CMK (cell line): ENCODE measurements at places on chromosomes 1 and 21.

GRCh38 chr1:15344800-15345704, 64.6 kb upstream of the EFHD2 start:
- DNase-seq = no peak

DNA sequence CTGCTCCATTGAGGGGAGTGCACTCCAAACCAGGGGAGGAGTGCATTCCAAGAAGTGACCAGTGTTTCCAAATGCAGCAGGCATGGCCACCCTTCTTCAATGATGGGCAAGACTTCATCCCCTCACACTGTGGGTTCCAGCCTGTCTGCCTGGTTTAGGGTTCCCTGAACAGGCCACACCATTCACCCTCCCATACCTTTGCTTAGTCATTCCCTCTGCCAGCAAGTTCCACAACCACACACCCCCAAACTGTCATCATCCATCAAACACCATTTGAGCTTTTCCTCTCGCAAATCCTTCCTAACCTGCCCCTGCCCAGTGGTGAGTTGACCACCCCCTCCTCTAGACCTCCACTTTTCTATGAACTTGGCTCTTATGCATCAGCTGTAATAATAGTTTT, 116.0 kb downstream of the PLPP3 start:
- DNase-seq = no peak

DNA sequence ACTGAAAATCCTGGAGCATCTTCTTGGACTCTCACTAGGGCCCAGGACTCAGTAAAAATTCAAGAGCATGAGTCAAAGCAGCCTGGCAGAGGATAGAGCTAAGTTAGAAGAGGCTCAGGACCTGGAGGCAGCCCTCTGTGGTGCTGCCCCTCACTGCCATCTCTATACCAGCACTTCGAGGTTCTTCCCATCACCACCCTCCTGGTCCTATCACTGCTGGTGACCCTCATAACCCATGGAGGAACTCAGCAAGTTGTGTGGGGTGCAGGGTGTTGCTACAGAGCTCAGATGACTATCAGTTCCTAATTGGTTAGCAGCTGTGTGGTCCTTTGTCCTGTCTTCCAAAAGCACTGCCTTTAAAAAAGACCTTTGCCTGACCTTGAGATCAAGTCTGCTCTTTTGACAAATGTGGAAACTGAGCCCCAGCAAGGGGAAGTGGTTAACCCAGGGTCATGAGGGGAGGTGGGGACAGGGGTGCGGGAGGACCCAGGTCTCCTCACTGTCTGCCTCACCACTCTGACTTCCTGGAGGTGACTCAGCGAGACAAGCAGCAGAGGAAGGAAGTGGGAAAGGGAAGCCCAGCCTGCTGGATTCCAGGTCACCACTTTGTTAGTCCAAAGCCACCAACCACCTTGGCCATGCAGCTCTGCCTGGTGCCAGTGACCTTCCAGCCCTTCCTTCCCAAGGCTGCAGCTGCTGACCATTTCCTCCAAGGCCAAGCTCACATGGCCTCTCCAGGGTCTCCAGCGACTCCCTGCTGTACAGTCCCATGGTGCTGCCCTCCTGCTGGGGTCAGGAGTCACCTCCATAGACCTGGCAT, 199.4 kb upstream of the EDN2 start:
- DNase-seq = peak; percentile 79

DNA sequence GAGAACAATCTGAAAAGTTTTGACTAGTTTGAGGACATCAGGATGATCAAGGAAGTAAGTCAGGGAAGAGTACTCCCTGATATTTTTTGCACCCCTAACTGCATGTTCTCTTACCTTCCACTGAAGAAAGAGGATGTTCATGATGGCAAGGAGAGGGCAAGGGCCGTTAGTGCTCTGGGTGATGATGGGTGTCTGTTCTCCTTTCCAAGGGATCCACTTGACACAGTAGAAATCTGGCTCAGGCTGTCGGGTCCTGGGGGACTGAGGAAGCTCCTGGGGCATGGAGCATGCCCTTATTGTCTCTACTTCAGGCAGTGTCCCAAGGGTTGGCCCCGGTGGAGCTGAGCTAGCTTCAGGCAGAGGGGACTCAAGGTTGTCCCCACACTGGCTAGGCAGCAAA, 4.7 kb downstream of the MINDY1 start:
- DNase-seq = no peak

GRCh38 chr1:240338837-240339236, 247.2 kb downstream of the FMN2 start:
- DNase-seq = no peak

- no peak for DNase-seq
Measured at GRCh38 chr21:45102391-45102932, 28.1 kb downstream of the ADARB1 start.

GRCh38 chr21:39196310-39196709, 13.1 kb upstream of the PSMG1 start:
- no peak for DNase-seq

DNA sequence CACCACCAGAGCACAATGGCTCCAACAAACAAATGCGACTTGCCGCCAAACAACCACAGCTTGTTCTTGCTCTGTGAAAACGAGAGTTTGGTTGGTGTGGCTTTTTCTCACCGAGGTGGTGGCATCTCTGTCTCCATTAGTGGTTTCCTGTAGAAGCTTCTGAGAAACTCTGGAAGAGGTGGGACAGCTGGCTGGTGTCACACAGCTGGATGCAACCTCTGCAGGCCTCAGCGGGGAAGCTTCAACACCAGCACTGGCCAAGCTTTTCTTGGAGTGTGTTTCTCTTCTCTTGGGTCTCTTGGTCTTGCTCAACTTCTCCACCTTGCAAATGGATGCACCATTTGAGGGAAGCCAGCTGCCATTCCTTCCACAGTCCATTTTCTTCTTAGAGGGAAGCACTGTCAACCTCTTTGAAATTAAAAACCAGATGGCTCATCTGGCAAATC, 124.8 kb downstream of the KCNN3 start:
- no peak for DNase-seq

GRCh38 chr1:121522061-121522759, 337.4 kb downstream of the SRGAP2C start:
- no peak for DNase-seq

DNA sequence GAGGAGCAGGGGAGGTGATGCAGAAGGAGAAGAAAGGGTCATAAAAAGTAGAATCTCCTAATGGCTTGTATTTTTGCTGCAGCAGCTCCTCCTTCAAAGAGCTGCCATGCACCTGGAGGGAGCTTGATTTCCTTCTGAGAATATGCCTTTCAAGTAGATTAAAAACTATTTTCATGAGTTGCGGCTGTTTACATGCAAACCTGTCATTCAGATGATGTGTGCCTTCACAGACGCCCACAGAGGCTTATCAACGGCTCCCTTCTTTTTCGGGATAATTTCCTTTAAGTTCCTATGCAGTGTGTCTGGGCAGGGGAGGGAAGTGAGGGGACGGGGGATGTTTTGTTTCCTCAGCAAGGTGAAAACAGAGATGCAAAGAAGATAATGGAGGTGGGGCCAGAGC, 38.8 kb downstream of the TNR start:
- DNase-seq = no peak

- no peak for DNase-seq
Measured at GRCh38 chr1:7560128-7560527, 211.0 kb upstream of the VAMP3 start.

- no peak for DNase-seq
Measured at GRCh38 chr1:223742856-223743517, 30.6 kb downstream of the CAPN2 start.

GRCh38 chr1:42013881-42014470, 95.3 kb upstream of the HIVEP3 start:
- DNase-seq = no peak

GRCh38 chr1:227771771-227772170, 36.5 kb downstream of the SNAP47 start:
- DNase-seq = no peak

DNA sequence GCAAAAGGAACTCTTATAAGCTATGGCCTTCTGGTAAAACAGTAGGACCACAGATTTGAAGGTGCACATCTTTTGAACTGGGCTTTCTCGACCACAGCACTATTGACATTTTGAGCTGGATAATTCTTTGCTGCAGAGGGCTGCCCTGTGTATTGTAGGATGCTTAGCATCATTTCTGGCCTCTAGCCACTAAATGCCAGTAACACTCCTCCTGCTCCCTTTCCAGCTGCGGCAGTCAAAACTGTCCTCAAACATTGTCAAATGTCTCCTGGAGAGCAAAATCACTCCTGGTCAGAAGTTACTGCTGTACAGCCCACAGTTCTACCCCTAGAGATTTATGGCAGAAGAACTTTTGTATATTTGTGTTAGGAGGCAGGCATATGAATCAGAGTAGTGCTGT, 836.7 kb downstream of the PLA2G4A start:
- no peak for DNase-seq

DNA sequence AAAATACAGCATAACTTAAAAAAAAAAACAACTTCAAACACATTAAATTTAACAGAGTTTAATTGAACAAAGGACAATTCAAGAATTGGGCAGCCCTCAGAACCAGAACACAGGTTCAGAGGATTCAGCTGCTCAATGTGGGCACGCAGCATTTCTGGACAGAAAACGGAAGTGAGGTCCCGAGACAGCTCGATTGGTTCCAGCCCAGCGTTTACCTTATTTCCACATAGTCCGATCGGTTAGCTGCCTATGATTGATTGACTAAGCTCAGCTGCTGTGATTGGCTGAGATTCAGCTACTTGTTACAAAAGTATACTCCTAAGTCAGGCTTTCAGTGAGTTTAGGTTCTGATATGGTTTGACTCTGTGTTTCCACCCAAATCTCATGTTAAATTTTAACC, 33.3 kb downstream of the ZP4 start:
- DNase-seq = no peak

- DNase-seq = no peak
Measured at GRCh38 chr1:18398791-18399530, 81.8 kb upstream of the KLHDC7A start.

- DNase-seq = no peak
Measured at GRCh38 chr21:15365751-15366392, 301.1 kb upstream of the NRIP1 start.

- no peak for DNase-seq
Measured at GRCh38 chr1:27496604-27497155, 6.7 kb upstream of the WASF2 start.

DNA sequence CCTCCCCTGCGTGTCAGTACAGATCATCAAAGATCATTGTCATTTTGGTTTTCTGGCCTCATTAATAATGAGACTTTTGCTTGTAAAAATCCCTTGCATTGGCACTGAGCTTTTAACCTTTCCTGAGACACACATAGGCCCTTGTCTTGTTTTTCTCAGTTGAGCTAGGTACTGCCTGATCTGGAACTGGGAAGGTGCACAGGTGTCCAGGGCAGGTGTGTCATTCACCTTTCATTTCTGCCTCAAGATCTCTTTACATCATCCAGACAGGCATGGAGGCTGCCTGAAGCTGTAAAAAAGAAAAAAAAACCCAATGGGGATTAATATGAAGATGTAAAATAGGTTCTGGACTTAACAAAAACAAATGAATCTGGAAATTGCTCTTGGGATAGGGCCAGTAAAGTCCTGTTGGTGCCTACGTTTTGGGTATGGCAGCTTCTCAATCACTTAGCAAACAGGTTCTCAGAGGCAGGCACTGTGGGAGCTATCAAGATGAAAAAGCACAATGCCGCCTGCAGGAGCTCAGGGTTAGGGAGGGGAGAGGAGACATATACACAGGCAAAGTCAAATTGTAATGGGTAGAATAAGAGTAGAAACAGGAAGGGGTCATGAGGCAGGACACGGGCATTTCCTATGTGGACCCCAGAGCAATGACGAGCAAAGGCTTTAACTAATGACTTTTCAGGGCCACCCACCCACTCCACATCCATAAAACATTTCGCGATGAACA, 1.0 kb upstream of the KCNC4 start:
- DNase-seq = no peak

DNA sequence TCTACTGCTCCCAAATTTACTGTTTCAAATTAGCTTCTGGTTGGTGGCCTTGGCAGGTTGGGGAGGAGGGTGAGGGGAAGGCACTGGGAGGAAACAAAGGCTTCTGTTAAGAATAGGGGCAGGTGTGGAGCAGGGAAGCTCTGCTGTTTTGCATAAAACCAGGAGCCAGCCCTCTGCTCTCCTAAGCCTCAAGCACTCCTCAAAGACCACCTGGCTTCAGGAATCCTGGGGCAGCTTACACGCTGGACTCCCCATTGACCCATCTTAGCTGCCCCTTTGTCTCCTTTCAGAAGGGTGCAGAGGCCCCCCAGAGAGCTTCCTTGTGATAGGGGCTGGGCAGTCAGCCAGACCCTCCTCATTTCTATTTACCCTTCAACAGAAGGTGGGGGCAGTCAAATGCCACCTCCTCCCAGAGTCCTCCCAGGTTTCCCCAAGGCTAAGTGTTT, 11.5 kb upstream of the DHRS3 start:
- DNase-seq = no peak

GRCh38 chr1:208423526-208423925, 179.3 kb upstream of the PLXNA2 start:
- DNase-seq = no peak

GRCh38 chr21:32946654-32947053, 79.1 kb upstream of the OLIG2 start:
- DNase-seq = no peak

GRCh38 chr21:38120984-38121855, 135.6 kb upstream of the KCNJ15 start:
- DNase-seq = no peak

- no peak for DNase-seq
Measured at GRCh38 chr1:67987046-67987799, 63.2 kb downstream of the DIRAS3 start.

DNA sequence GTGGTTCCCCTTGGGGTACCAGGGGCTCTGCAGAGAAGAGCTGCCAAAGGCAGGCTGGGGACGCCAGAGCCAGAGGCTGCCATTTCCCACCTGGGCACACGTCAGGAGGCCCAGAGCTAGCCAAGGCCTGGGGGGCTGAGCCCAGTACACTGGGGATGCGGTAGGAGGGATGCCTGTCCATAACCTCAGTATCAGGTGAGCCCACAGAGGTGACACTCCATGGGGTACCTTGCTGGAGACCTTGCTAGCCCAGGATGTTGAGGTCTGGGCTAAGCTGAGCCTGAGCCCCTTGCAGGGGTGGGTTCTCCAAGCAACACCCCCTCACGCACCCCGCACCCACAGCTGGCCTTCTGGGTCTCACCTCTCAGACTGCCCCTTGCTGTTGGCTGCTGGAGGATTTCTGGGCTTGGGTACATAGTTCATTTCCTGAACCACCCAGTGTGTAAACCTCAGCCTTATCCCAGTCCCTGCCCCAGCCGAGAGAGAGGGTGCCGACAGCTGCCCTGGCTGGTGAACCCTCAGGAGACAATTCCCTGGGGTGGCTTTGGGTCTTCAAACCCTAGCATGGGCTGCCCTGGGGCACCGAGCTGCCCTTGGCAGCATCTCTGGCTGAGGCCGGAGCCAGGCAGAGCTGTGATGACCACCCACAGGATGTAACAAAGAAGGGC, 92.5 kb upstream of the VAMP3 start:
- DNase-seq = no peak

GRCh38 chr1:112937070-112937469, 18.9 kb downstream of the SLC16A1 start:
- no peak for DNase-seq

DNA sequence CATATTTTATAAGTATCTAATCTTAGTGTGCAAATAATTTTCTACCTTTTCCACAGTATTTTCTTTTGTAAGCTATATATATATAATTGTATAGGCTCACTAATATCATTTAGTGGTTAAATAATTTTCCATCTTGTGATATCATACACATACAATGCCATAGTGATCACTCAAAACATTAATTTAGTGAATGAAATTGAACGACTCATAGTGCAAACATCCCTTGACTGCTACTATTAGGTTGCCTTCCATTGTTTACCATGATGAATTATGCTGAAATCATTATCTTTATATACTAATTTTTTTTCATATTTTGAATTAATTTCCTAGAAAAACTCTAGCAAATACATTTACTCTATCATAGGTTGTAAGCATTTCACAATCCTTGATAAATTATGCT, 127.1 kb downstream of the PCNX2 start:
- DNase-seq = no peak

GRCh38 chr1:1941868-1942752, 23.0 kb upstream of the TMEM52 start:
- no peak for DNase-seq
